ENCODE measurements at places on chromosomes 16 and 17.

- DNase-seq = peak; percentile 20
These were observed 17.0 kb upstream of the ABCA8 start for GRCh38 chr17:68972119-68972704.

GRCh38 chr16:65202461-65202860, 80.6 kb upstream of the CDH11 start:
- DNase-seq = no peak

DNA sequence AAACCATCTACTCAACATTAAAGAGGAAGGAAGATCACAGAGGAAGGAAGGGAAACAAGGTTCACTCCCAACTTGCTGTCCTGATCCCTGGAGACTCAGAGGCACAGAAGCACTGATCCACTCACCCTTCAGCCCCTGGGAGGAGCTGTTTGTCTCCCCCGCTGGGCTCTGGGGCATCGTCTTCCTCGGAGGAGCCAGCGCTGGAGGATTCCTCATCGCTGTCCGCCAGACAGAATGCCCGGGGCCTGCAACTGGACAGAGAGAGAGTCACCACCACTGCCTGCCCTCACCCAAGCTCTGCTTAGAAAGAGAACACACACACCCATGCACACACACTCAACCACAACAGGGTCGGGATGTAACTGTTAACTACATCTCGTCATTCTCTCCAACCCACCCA, 24.8 kb upstream of the ERN1 start:
- DNase-seq = no peak

DNA sequence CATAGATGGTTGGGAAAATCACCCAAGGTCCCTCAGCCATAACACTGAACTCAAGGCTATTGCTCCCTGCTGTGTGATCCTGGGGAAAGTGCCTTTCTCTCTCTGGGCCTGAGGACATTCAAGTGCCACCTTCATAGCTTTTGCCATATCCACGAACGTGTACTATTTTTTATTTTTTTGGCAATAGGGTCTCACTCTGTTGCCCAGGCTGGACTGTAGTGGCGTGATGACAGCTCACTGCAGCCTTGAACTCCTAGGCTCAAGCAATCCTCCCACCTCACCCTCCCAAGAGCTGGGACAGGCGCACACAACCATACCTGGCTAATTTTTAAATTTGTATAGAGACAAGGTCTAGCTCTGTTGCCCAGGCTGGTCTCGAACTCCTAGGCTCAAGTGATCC, 10.6 kb downstream of the PLLP start:
- DNase-seq = no peak

DNA sequence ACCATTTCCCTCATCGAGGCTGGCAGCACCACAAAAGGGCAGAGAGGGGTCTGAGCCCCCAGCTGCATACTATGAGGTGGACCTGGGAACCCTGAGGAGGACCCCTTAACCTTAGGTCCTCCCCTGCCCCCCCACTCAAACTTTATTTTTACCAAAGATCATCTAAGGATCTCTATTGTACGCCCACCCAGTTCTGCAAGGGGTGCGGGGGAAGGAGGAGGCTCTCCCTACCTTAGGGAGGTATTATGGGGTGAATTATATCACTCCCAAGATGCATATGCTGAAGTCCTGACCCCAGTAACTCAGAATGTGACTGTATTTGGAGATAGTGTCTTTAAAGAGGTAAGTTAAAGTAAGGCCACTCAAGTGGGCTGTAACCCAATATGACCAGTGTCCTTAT, 26.8 kb upstream of the EMP2 start:
- no peak for DNase-seq

- DNase-seq = no peak
These were observed 1.3 kb upstream of the CLEC19A start for GRCh38 chr16:19284207-19284606.

GRCh38 chr16:87780385-87780989, 14.7 kb upstream of the KLHDC4 start:
- DNase-seq = no peak

GRCh38 chr17:31095236-31096105, 694 bp downstream of the NF1 start:
- no peak for DNase-seq

DNA sequence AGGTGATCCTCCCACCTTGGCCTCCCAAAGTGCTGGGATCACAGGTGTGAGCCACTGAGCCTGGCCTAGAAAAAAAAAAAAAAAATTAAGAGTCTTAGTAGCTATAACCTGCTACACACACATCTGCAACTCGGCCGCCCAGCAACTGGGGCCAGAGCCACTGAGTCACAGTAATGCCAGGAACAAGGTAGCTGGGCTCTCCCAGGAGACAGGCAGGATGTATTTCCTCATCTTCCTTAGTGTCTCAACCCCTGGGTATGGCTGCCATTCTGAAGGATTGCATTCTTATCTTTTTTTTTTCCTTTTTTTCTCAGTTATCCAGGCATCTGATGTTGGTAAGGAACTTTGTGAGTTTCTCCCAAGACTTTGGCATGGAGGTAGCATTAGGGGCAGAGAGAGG, 7.1 kb upstream of the PSMD3 start:
- DNase-seq = no peak

GRCh38 chr17:71440513-71440912, 680.3 kb upstream of the SOX9 start:
- DNase-seq = no peak

- no peak for DNase-seq
These were observed 22.6 kb upstream of the WDR45B start for GRCh38 chr17:82670661-82671450.

DNA sequence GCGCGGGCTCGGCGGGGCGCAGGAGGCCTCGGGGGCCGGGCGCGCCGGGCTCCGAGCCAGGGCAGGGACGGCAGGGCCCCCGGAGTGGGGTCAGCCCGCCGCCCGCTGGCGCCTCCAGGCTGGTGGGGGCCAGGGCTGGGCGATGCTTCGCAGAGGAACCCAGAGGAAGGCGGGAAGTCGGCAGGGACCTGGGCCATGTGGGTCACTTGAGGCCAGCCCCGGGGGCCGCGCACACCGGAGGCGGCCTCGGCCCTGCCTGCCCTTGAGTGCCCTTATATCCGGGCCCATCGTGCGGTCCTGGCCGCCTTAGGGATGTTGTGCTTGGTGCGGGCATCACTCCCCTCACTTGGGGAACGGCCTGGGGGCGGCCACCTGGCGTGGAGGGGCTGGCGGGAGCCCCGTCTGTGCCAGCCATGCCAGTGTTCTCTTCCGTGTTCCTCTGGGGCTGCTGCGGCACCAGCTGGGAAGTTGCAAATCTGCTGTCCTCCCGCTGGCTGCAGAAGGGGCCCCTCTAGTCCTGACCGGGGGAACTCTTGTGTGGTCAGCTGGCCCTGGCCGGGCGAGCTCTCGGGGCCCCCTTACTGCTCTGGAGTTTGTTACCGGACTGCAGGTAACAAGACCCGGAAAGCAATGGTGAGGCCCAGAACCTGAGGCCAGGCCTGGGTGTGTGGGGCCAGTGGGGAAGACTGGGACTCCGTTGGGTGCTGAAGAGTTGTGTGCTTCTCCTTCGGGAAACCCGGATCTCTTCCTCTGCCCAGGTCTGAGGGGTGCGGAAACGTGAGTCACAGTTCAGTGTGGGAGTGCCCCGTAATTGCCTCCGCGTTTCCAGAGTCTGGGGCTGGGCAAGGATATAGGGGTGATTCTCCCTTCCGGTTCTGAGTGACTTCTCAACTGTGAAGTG, 849 bp downstream of the CAPN15 start:
- no peak for DNase-seq

GRCh38 chr17:58516644-58517377, 2.4 kb upstream of the MTMR4 start:
- DNase-seq = no peak

DNA sequence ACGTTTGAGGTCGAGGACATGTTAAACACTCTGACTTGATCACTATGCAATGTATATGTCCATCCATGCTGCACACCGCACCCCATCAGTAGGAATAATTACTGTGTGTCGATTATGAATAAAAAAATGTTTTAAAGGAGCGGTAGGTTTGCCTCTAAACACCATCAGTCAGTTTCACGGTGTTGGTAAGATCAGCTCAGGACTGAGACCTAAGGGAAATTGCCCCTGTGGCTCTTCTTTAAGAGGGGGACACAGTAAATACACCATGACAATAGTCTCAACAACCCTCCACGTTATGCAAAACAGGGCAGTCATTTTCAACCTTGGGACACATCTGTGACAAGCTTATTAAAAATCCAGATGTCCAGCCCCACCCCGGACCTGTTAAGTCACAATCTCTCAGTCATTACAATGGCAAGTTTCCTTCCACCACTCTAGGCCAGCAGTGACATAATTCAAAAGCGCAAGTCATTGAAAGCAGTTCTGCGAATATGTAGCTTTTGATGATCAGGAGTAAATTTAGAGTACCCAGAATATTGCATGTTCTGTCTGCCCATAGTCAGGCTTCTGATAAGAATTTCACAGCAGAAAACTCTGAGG, 1.2 kb downstream of the ATMIN start:
- no peak for DNase-seq

- DNase-seq = no peak
These were observed 45.4 kb upstream of the ARL4D start for GRCh38 chr17:43353393-43353792.

- DNase-seq = no peak
These were observed 26.7 kb upstream of the ERN1 start for GRCh38 chr17:64156670-64157069.

DNA sequence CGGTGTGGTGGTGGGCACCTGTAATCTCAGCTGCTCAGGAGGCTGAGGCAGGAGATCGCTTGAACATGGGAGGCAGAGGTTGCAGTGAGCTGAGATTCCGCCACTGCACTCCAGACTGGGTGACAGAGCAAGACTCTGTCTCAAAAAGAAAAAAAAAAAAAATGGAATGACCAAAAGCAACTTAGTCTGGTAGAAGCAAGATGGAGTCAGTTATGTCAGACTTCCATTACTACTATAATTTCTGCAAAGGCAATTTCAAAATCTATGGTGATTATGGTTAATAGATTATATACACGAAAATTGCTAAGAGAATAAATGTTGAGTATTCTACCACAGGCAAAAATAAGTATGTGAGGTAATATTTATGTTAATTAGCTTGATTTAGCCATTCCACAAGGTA, 32.3 kb downstream of the NOL11 start:
- no peak for DNase-seq

Measured in HFF-Myc (cell line).